ENCODE measurements at places on chromosomes 13 and 19.

DNA sequence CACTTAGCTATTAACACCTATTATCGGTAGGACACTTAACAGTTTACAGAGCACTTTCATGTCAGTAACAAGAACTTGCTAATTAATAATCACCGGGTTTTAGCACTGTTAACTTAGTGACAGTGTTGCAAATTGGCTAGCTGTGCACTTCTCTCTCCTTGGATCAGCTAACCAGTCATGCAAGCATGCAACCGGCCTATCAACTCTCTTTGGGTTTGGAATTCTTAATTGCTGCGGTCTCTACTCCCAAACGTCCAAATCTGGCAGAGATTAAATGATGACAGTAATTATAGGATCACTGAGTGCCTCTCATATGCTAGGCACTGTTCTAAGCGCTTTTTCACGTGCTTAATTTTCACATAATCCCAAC is 1.2 kb downstream of the EPS15L1 start:
- DNase-seq = no peak

- no peak for DNase-seq
Observed at GRCh38 chr13:99970651-99971575, 654 bp downstream of the ZIC5 start.

DNA sequence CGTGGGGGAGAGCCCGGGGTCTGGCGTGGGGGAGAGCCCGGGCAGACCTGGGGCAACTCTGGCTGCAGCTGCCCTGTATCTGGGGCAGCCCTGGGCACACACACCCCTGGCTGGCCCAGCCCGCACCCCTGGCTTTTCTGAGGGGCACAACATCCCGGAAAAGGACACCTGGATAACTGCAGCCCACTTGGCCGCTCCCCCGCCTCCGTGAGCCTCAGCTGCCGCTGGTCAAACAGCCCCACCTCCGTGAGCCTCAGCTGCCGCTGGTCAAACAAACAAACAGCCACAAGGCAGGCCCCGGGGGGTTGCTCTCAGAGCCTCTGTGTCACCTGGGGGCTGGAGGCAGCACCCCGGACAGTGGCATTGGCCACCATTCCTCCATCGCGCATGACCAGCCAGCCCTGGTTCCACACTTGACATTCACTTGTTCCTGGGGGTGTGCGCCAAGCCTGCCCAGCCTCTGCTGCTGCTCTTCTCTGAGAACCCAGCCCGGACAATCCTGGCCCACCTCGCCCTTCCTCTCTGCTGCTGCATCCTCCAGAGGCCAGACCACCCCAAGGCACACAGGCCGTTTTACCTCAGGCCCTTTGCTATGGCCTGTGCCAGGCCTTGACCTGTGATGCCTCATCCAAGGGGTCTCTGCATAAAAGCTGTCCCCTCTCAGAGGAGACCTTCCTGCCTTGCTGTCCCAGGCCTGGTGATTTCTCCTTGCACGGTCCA is 19.9 kb downstream of the CEBPG start:
- peak; percentile 72 for DNase-seq

- no peak for DNase-seq
Observed at GRCh38 chr19:2216361-2217225, 19.5 kb downstream of the PLEKHJ1 start.

DNA sequence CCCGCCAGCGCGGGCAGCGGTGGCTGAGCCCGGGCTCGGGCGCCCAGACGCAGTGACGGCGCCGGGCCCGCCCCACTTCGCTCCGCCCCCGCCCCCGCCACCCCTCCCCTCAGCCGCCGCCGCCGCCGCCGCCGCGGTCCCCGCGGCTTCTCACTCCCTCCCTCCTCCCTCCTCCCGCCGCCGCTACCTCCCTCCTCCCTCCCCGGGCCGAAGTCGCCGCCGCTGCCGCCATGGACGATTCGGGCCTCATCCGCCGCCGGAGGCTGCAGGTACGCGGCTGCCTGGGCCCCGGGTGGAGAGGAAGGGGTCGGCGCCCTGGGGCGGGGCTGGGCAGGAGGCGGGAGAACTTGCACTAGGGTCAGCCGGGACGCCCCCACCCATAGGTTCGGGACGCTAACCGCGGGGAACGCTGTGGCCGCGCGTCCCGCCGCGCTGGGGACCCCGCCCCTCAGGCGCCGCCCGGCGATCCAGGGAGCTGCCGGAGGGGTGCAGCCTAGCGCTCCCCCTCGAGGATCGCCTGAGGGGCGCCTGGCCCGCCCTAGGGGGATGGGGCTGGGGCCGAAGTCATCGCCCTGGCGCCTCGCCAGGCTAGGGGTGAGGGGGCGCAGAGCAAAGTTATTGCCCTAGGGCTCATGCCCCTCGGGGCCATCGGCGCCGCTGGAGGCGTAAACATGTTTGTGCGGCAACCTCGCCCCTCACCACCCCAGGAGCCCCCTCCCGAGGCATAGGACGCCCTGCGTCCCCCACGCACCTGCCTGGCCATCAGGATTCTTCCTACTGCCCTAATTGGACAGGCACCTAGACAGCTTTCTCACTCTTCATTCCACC is 427 bp downstream of the RTBDN start:
- DNase-seq = peak; percentile 55
